AG10803 (cell line): ENCODE measurements at places on chromosomes 16 and 17.

DNA sequence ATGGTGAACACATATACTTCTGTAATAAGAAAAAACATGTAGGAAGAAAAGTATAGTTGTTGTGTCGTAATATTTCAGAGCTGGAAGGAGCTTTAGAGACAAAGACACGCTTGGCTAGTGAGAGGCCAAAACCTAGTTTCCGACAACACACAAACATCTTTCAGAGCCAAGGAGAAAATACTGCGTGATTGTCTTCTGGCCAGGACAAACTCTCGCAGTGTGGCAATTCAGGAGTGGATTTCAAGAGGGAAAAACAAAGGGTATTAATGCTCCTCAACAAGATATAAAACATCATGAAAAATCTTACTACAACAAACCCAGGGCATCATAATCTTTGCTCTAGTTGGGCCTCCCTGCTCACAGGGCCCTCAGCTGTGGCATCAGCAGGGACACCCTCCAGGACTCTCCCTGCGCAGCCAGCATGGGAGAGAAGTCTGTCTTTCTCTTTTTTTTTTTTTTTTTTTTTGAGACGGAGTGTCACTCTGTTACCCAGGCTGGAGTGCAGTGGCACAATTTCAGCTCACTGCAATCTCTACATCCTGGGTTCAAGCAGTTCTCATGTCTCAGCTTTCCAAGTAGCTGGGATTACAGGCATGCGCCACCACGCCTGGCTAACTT is 66.4 kb downstream of the CYB5B start:
- no peak for DNase-seq

DNA sequence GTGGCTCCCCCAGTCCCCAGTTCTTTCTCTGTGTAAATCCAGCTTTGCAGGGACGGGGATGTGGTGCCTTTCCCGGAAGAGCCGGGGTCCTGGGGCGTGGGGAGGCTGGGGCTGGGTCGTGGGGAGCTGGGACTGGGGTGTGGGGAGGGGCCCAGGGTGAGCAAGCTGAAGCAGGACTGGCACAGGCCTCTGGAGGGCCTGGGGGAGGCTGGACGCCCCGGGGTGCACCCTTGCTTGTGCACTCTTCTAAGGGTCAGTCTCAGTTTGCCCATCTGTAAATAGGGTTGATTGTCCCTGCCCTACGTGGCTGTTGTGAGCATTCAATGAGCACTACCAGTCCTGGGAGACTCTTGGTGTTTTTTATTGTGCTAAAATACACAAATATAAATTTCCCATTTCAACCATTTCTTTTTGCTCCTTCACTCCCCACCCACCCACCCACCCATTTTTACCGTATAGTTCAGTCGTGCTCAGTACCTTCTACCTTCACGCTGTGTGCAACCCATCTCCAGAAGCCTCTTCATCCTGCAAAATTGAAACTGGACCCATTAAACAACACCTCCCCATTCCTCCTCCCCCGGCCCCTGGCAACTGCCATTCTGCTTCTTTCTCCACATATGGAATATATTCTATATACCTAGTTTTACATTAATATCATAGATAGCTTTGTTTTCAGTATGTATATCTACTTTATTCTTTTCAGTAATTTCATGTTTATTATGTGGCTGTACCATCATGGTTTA is 7.8 kb upstream of the TBC1D3B start:
- no peak for DNase-seq

DNA sequence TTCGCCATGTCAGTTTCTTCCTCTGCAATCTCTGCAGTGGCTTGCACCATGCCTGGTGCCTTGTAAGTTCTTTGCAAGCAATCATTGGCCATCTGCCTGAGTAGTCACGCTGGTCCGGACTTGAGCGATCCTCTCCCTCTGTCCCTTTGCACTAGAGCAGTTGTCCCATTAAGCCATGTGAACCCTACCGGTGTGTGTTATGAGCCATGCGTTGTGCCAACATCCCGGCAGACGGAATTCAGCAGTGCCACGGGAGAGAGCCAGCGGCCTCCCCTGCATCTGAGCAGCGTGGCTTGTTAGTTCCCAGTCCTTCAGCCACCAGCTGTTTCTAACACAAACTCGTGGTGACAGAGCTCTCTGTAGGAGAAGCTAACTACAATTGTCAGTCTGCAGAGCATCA is 275.1 kb upstream of the HSBP1 start:
- DNase-seq: no peak

DNA sequence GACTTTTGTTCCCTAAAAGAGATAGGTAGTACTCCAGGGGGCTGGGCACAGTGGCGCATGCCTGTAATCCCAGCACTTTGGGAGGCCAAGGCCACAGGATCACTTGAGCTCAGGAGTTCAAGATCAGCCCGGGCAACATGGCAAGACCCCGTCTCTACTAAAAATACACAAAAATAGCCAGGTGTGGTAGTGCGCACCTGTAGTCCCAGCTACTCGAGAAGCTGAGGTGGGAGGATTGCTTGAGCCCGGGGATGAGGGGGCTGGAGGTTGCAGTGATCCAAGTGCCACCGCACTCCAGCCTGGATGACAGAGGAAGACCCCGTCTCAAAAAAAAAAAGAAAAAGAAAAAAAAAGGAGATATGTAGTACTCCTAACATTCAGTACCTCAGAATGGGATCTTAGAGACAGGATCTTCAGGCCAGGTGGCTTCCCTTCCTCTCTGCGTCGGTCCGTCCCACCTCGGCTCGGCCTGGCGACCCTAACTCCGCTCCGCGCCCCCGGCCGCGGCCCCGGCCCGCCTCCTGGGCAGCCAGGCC is 89.6 kb downstream of the CDC27 start:
- DNase-seq: no peak

GRCh38 chr17:58572846-58573245 is 58.4 kb upstream of the MTMR4 start:
- DNase-seq: no peak

- peak; percentile 98 for DNase-seq
Measured at GRCh38 chr17:56699186-56699894, 105.8 kb downstream of the NOG start.

DNA sequence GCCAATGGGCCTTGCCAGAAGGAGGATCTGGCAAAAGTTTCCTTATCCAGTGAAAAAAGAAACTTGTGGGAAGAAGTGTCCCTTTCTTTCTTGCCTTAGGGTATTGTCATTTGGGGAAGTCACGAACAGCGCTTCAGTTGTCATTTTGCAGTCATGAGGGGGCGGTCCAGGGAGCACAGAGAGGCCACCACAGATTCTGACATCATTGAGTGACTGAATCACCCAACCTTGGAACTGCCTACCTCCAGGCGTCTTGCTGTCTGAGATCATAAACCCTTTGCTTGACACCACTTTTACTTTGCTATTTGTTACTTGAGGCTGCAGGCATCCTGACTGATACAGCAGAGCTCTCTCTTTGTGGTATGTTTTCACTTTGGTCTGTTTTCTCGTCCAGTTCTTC is 3.1 kb upstream of the WSCD1 start:
- DNase-seq: no peak

DNA sequence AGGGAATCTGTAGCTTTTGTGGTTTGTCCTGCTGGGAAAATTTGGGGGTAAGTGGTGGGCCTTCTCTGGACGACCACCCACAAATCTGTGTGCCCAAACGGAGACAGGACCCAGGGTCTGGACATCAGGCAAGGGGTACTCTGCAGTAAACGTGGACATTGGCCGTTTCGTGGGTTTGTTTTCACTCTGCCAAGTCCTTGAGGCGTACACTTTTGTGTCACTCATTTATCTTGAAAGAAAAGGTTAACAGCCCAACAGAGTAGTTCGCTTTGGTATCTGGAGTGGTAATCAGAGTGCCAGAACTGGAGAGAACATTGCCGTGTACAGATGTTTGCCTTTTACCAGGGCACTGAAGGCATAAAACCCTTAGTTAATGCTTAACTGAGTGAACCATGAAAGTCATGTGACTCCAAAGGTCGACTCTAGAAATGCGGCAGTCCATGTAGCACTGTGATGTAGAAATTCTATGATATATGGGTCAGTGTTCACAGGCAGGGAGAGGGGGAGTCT is 15.4 kb downstream of the NAA60 start:
- DNase-seq: peak; percentile 28

DNA sequence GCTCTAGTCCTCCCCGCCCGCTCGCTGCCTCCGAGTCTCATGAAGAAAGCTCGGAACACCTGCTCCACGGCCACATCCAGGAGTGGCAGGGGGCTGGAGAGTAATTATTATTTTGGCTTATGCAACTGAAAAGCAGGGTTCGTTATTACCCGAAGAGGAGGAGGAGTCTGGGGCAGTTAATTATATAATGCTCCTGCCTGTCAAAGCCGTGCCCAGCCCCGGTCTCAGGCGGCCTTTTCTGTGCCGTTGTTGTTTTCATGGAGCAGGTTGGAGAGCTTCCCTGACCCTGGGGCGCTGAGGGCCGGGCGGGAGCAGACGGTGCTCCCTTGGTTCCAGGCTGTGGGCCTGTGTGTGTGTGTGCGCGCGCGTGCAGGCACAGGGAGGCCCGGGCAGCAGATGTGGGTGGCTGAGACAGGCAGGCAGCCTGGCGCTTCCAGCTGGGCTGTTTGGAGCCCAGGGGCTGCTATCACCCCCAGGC is 2.4 kb downstream of the JPH3 start:
- DNase-seq: no peak

- peak; percentile 45 for DNase-seq
Measured at GRCh38 chr16:81485824-81486539, 41.4 kb downstream of the CMIP start.

GRCh38 chr17:64304551-64304950 is 41.5 kb upstream of the TEX2 start:
- no peak for DNase-seq

DNA sequence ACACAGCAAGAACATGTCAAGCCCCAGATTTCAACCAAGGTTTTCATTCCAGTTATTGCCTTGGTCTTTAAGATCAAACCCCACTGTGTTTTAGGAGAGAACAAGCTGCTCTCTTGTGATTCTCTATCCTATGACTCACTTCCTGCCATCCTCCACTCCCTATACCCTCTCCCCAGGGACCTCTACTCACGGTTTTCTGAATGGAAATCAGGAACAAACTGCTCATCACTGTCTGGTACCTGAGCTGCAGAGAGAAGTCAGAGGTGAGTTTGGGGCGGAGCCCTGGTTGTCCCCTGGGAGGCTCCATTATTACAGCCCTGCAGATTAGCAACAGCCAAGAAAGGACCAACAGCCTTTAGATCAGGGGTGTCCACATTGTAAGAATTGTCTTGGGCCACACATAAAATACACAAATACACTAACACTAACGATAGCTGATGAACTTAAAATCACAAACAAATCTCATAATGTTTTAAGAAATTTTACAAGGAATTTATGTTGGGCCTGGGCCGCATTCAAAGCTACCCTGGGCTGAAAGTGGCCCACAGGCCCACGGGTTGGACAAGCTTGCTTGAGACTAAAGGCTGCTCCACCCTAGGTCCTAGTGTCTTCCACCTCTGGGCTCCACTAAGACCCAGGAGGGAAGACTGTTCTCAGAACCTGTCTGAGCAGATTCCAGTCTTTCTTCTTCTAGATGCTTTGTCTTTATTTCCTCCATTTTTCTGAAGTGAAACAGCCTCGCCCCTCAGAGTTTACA is 9.7 kb downstream of the ETV4 start:
- peak; percentile 79 for DNase-seq
